ENCODE measurements at places on chromosomes 3 and 15. TPM values are rescaled to one million over a fixed set of nuclear protein-coding genes. Genes with fewer than 3 reads are reported as not detected.

DNA sequence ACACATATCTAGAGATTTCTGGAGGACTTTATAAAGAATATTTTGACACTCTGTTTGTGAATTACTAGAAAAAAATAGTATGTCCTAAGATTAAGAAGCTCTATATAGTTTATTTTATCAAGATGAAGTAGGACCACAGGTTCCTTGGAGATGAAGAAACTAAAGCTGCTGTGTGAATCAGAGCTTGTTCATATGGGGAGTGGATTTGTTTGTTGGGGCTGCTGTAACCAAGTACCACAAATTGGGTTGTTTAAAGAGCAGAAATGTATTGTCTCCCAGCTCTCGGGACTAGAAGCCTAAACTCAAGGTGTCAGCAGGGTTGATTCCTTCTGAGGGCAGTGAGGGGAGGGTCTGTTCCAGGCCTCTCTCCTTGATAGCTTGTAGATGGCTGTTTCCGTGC is 270.6 kb upstream of the UMPS start:
- no peak for DNase-seq
- no peaks in the 10 kb centered on the region for H3K36me3 ChIP-seq
- no peaks in the 10 kb centered on the region for H3K27me3 ChIP-seq
- H3K4me1 ChIP-seq: no peaks in the 10 kb centered on the region
- H3K27ac ChIP-seq: no peak overlapping the region

EFCAB12 gene
- total RNA-seq: 0.94 TPM

CLDN1 gene
- 21.5 TPM for total RNA-seq

DNA sequence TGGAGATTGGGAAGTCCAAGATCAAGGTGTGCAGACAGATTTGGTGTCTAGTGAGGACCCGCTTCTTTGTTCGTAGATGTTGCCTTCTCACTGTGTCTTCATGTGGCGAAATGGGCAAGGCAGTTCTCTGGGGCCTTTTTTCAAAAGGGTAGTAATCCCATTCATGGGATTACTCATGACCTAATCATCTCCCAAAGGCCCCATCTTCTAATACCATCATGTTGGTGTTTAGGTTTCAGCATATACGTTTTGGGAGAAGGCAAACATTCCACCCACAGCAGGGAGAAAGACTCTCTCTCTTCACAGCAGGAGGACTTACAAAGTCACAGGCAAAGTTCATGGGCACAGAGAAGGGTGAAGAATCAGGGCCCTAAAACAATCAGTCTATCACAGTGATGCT is 252.1 kb downstream of the RPLP1 start:
- DNase-seq: no peak
- no peaks in the 10 kb centered on the region for H3K4me1 ChIP-seq
- H3K27me3 ChIP-seq: no peaks in the 10 kb centered on the region
- no peak overlapping the region for H3K4me3 ChIP-seq
- no peak overlapping the region for H3K27ac ChIP-seq
- no peaks in the 10 kb centered on the region for H3K36me3 ChIP-seq

GOLGA8H gene
- 1.8 TPM for total RNA-seq

- no peak overlapping the region for H3K4me3 ChIP-seq
- no peaks in the 10 kb centered on the region for H3K27me3 ChIP-seq
- no peaks in the 10 kb centered on the region for H3K36me3 ChIP-seq
- H3K27ac ChIP-seq: no peak overlapping the region
- H3K4me1 ChIP-seq: peaks cover 6% of the 10 kb centered on the region
Measured at GRCh38 chr3:15638891-15639262, 37.3 kb downstream of the BTD start.

DNA sequence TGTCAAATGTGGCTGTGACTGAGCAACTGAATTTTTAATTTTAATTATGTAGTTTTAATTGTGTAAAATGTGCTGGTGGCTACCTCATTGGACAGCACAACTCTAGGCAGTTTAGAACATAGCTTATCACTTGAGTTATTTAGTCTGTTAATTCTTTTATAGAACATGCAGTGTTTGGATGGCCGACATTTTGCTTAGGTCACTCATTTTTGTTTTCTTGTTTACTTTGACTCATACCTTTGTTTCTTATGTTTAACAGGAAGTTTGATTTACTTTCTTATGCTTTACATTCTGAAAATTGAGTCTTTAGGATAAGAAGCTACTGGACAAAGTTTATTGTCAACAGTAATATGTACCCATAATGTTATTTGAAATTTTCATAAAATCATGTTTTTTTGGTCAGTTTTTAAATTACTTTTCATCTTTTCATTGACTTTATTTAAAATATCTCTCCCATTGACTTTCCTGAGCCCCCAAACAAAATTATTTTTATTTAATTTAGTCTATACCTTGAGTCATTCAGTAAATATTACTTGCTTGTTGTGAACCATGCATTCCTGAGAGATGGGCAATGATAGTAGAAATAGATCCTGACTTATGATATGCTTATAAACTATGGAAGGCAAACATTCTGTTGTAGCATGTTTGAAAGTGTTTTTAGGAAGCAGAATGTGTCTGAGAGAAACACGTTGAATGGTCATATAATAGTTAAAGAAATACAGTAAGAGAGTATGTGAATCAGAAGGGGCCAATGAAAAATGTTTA is 60.6 kb downstream of the TCF12 start:
- H3K4me3 ChIP-seq: no peak overlapping the region
- H3K36me3 ChIP-seq: no peaks in the 10 kb centered on the region
- H3K4me1 ChIP-seq: peaks cover 7% of the 10 kb centered on the region
- DNase-seq: no peak
- no peaks in the 10 kb centered on the region for H3K27me3 ChIP-seq
- H3K27ac ChIP-seq: no peak overlapping the region

SCG5 gene
- total RNA-seq: 74.0 TPM

SLC51B gene
- 0.49 TPM for total RNA-seq

DNA sequence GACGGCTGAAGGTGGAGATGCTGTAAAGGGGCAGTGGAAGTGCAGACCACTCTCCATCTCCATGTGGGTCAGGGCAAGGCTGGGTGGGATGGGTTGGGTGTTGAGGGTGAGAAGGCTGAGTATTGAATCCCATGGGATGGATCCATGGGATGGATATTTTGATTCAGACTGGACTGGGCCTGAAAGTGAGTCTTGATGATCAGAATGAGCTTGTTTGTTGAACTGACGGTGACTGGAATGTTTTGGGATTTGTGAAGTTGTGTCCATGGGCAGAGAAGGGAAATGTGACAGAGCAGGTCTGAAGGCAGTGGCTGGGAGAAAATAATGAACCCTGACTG is 49.3 kb downstream of the CHST2 start:
- no peak overlapping the region for H3K4me3 ChIP-seq
- H3K4me1 ChIP-seq: no peaks in the 10 kb centered on the region
- no peaks in the 10 kb centered on the region for H3K36me3 ChIP-seq
- H3K27ac ChIP-seq: no peak overlapping the region
- DNase-seq: no peak

DNA sequence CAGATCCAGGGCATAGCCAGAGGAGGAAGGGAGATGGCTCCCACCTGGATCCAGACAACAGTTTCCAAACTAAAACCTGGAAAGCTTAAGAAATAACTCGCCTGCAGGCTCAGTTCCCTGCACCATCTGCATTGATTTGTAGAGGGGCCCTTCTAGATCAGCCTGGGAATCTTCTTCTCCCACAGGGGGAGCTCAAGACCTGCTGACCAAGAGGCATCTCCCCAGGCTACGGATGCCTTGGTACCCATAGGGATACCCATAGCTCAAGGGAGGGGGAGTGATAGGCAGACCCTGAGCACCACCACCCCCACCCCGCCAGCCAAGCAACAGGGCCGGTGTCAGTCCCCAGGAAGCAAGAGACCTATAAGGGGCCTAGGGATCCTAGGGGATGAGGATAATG is 28.0 kb upstream of the DCLK3 start:
- H3K4me1 ChIP-seq: no peaks in the 10 kb centered on the region
- H3K4me3 ChIP-seq: no peak overlapping the region
- no peaks in the 10 kb centered on the region for H3K36me3 ChIP-seq
- no peak for DNase-seq
- H3K27me3 ChIP-seq: no peaks in the 10 kb centered on the region

DNA sequence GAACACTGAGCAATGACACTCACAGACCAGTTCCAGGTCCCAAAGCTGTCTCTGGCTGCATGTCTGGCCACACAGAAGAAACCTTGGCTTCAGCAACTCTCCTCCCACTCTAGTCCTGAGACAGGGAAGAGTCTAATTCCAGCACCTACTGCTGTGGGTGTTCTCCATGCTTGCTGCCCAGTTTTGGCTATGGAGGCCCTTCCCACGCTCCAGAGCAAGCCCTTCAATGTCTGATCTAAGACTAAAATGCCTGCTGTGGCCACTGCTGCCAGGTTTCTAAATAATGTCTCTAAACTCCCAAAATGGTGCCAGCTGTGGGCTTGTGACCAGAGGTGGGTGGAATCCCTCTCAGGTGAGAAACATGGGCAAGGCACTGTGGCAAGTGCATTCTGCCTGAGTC is 531.3 kb downstream of the GRM7 start:
- no peaks in the 10 kb centered on the region for H3K36me3 ChIP-seq
- no peak overlapping the region for H3K27ac ChIP-seq
- no peak overlapping the region for H3K4me3 ChIP-seq
- H3K27me3 ChIP-seq: no peaks in the 10 kb centered on the region
- no peaks in the 10 kb centered on the region for H3K4me1 ChIP-seq

GATA2 gene
- total RNA-seq: 13.5 TPM

GRCh38 chr15:38508647-38509046 is 54.7 kb downstream of the FAM98B start:
- H3K4me1 ChIP-seq: no peaks in the 10 kb centered on the region
- no peak for DNase-seq
- no peaks in the 10 kb centered on the region for H3K36me3 ChIP-seq
- H3K27me3 ChIP-seq: no peaks in the 10 kb centered on the region
- H3K4me3 ChIP-seq: no peak overlapping the region
- no peak overlapping the region for H3K27ac ChIP-seq

ILDR1 gene
- total RNA-seq: 4.1 TPM

GOLGA8Q gene
- total RNA-seq: not detected

GRCh38 chr15:79332824-79333510 is 22.1 kb downstream of the TMED3 start:
- no peak overlapping the region for H3K27ac ChIP-seq
- H3K4me1 ChIP-seq: peaks cover 16% of the 10 kb centered on the region
- peak; percentile 44 for DNase-seq
- no peaks in the 10 kb centered on the region for H3K36me3 ChIP-seq
- no peak overlapping the region for H3K4me3 ChIP-seq

GRCh38 chr15:60721707-60722106 is 242.8 kb upstream of the ICE2 start:
- no peaks in the 10 kb centered on the region for H3K36me3 ChIP-seq
- no peak overlapping the region for H3K27ac ChIP-seq
- H3K4me3 ChIP-seq: no peak overlapping the region
- peaks cover 5% of the 10 kb centered on the region for H3K4me1 ChIP-seq

TERC gene
- total RNA-seq: 1.0 TPM

FRMD5 gene
- total RNA-seq: 0.35 TPM

DNA sequence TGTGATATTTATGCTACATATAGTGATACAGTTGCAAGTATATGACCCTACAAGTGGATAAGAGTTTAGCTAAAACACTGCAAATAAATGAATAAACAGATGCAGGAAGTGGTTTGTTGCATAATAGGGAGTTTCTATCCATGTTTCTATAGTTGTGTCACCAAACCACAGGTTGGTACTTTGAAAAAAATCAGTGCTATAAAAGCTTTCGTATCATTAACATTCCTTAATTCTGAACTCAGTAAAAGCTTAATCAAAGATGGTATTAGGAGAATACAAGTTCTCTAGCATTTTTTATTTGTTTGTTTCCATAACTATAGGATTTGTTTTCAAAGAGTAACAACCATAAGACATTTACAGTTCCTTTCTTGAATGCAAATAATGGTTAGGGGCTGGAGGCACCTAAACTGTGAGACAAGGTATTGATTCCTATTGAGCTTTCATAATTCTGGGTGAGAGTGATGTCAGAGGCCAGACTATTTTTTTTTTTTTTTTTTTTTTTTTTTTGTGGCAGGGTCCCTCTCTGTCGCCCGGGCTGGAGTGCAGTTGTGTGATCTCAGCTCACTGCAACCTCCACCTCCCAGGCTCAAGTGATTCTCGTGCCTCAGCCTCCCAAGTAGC is 29.6 kb downstream of the CPOX start:
- H3K4me3 ChIP-seq: no peak overlapping the region
- no peak for DNase-seq
- no peaks in the 10 kb centered on the region for H3K36me3 ChIP-seq
- no peaks in the 10 kb centered on the region for H3K4me1 ChIP-seq

DNA sequence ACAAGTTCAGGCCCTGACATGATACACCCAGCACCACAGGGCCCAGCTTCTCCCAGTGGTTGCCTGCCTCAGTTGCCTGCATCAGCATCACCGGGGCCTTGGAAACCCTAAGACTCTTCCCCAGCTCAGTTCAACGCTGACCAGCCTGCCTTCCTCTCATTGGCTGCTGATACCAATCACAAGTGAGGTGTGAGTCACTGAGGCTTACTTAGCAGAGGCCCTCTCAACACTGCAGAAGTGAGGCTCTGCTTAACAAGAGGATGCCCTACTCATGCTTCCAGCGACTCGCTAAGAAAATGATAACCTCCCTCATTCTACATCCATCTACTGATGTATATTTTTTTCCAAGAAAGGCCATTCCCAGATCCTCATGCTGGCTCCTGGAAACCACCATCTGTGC is 151.9 kb downstream of the ADAMTS17 start:
- no peak for DNase-seq
- no peak overlapping the region for H3K4me3 ChIP-seq
- no peak overlapping the region for H3K27ac ChIP-seq
- no peaks in the 10 kb centered on the region for H3K27me3 ChIP-seq
- no peaks in the 10 kb centered on the region for H3K36me3 ChIP-seq

DNA sequence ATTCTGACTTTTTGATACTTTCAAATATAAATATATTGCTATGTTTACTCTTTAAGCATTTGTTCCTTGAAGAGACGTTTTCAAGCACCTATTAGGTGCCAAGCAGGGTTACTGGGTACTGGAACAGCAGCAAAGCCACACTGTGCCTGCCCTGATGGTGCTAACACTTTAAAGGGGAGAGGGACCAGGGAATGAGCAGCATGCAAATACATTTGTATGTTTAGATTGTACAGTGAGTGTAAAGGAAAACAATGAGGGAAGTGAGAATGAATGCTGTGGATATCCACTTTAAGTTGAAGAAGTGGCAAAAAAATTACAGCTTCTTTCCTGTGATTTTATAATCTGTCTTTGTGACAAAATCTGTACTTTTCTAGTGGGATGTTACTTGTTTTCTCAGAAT is 400.2 kb upstream of the ATP11B start:
- H3K36me3 ChIP-seq: no peaks in the 10 kb centered on the region
- DNase-seq: no peak
- no peaks in the 10 kb centered on the region for H3K27me3 ChIP-seq
- no peak overlapping the region for H3K27ac ChIP-seq
- no peak overlapping the region for H3K4me3 ChIP-seq
- no peaks in the 10 kb centered on the region for H3K4me1 ChIP-seq

Measured in pancreas (tissue), 10 donors.